Daoy (cell line): ENCODE measurements at places on chromosomes 11 and 22. TPM values are rescaled to one million over a fixed set of nuclear protein-coding genes. Genes with fewer than 3 reads are reported as not detected.

The EXPH5 gene
- total RNA-seq = 1.5 and 1.8 TPM in 2 replicates

The OR8A1 gene
- not detected in 2 replicates for total RNA-seq

The DRD4 gene
- total RNA-seq = not detected in 2 replicates

The SMIM35 gene
- not detected in 2 replicates for total RNA-seq

The PHLDA2 gene
- 3.9 and 6.4 TPM in 2 replicates for total RNA-seq

The NRGN gene
- total RNA-seq = 2.7 and 3.4 TPM in 2 replicates
